Immature natural killer cell (primary cell): ENCODE measurements at places on chromosomes 2 and 18.
A peak's percentile ranks its signal among the peaks of the same experiment; 100 is the strongest.

- DNase-seq, result no peak
Measured at GRCh38 chr2:150653351-150653750, 165.9 kb upstream of the RND3 start.

DNA sequence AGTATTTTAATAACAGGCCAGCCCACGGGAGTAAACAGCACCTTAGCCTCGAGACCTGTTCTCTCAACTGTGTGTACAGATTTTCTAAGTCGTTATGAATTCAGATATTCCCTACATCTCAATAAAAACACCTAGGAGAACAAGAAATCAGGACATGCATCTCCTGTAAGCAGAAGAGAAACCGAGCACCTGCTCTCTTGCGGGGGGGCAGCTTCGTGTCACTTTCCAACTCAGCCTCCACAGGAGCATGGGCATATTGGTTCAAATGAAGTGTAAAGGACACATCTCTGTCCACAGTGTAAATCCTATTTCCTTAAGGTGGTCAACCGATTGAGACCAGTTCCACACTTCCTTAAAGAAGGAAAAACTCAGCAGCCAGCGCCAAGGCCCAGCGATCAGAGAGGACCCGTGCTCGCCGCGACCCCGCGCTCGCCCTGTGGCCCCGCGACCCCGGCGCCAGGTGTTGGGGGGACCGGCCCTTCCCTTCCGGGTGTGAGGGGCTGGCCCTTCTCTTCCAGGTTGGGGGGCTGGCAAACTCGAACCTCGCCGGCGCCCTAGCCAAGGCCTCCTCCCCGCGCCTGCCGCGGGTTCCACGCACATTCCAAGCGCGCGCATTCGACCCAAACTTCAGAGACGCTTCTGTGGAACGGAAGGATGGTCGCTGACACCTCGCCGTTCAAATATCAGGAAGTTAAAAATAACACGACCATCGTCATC, 652 bp downstream of the SH3YL1 start:
- DNase-seq, result no peak

DNA sequence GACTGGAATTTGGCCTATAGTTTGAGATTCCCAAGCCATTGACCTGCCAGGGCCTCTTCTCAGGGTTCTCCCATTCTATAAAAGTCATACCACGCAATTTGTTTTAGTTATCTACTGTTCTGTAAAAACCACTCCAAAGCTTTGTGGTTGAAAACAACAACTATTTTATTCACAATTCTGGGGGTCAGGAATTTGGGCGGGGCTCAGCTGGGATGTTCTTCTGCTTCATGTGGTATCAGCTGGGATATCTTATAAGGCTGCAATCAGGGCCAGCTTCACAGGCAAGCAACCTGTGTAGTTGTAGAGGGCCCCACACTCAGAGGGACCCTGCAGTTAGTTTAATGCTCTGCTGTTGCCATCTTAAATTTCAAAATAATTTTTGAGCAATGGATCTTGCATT, 16.4 kb upstream of the NOTO start:
- no peak for DNase-seq

DNA sequence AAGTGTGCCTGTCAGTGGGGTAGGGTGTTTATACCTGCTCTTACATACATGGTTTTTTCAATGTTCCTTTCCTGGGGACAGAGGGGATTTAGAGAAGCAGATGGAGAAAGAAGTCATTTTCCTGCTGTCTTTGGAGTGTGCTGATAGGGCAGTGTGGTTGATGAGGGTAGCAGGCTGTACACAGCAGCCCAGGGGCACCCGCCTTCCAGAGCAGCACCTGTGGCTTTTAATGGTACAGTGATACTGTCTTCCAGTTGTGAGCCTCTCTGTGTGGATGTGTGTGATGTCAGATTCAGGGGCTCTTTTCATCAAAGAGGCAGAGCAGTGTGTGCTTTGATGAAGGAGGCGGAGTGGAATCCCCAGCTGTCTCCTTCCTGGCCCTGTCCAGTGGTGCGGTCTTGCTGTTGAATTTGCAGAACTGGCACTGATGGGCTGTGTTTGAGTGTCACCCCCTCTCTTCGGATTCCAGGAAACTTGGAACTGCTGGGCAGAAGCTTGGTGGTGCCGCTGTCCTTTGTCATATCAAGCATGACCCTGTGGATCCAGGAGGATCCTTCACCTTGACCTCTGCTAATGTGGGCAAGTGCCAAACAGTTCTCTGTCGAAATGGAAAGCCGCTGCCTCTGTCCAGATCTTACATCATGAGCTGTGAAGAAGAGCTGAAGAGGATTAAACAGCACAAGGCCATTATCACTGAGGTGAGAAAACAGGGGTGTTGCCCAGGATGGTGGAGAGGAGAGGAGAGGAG, 259.8 kb downstream of the PHLPP1 start:
- no peak for DNase-seq

DNA sequence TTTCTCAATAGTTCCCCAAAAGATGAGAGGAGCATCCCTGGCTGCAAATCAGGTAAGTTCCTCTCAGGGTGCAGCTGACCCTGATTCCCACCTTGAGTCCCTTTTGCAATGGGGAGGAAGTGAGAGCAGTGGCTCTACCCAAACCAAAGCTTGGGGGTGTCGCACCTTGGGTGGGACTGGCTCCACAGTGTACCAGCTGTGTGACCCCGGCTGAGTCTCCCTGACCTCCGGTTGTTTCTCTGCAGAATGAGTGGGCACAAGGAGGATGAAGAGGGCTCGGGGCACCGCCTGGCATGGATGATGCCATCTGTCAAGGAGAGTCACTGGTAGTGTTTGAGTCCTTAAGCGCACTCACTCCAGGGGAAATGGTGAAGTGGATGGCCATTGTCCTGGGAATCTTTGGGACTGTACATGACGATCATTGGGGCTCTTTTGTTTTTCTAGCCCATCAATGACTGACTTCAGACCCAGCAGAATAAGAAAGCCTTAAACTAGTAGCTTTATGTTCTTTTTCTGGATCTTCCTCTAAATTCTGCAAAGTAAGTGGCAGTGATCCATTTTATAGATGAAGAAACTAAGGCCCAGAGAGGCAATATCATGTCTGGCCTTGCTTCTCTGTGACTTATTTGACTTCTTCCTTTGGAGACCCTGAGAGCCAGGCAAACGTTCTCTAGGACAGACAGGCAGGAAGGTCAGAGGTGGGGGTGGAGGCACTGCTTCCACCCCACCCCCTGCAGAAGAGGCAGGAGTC, 106.3 kb upstream of the ST3GAL5 start:
- no peak for DNase-seq

GRCh38 chr2:65299246-65299645, 71.6 kb downstream of the ACTR2 start:
- DNase-seq, result peak; percentile 50

- no peak for DNase-seq
Measured at GRCh38 chr2:159855143-159855542, 57.1 kb upstream of the CD302 start.

DNA sequence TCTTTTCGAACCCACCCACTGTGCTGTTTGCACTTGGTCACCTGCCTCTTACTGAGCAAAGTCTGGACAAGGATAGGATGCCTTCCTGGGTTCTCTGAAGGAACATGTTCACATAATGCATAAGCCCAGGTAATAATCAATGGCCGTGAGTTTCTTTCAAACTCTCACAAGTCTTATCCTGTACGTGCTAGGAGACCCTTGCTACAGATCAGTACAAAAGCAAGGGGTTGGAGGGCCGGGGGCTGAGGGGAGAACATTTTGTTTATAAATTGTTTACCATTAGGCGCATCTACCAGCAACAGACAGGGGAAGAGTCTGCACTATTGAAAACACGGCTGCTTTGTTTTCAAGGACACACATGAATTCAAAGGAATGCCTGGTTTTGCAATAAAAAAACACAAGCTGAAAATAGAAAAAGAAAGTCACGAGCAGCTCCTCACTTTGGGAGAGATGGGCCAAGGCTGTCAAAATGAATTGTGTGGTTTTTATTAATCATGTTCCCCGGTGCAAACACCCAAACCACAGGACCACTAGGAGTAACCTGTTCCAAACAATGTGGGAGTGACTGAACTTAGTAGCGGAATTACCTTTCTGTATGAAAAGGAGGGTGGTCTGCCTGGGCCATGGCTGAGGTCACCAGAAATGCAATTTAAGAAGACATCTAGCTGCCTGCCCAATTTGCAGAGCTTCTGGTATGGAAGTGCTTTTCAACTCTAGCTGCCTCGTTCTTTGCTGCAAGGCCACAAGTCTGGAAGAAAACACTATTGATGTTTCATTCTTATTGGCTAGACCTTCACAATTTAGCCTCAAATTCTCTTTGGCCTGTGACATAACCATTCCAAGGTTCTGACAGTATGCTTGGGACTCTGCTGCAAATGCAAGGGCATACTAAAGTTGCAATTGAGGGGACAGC, 73.5 kb downstream of the CCBE1 start:
- DNase-seq, result no peak

DNA sequence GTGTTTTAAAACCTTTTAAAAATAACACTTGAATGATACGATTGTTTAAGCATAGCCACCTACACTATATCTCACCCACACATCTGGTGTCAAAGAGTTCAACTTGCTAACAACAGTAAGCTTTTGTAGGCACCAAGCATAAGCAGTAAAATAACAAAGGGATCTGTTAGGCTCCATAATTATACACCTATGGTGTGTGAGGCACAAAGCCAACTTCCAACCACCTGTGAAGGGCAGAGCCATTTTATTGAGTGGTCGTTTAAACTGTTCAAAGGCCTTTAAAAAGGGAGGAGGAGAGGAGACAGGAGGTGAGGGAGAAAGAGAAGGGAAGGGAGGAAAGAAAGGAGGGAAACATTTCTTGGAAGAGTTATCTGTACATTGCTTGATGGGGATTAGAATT, 27.9 kb downstream of the NEMP2 start:
- no peak for DNase-seq

GRCh38 chr2:156892467-156893281, 364.8 kb upstream of the GALNT5 start:
- no peak for DNase-seq

- DNase-seq, result no peak
Measured at GRCh38 chr2:217331523-217332416, 471.9 kb upstream of the TNP1 start.

DNA sequence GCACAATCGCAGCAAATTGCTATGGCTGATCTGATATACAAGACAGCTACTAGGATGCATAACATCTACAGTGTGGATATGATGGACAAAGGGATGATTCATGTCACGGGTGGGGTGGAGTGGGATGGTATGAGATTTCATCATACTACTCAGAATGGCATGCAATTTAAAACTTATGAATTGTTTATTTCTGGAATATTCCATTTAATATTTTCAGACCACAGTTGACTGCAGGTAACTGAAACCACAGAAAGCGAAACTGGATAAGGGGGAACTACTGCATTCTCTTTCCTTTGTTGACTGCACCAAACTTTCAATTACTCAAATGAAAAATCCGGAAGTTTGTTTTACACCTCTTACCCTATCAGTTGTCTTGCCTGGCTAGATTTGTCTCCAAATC, 94.4 kb upstream of the NEUROD1 start:
- no peak for DNase-seq

GRCh38 chr2:220152281-220152935, 525.0 kb downstream of the SLC4A3 start:
- DNase-seq, result no peak

- no peak for DNase-seq
Measured at GRCh38 chr2:22628221-22628620, 756.8 kb upstream of the KLHL29 start.

DNA sequence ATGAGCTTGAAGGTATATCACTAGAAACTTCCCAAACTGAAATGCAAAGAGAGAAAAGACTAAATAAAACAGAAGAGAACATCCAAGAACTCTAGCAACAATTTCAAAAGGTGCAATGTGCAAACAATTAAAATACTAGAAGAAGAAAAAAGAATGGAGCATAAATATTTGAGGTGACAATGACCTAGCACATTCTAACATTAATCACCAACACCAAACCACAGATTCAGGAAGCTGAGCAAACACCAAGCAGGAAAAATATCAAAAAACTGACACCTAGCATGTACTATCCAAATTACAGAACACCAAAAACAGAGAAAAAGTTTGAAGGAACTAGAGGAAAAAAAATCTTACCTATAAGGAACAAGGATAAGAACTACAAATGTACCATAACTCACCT, 460.8 kb downstream of the IRS1 start:
- DNase-seq, result no peak

- DNase-seq, result no peak
Measured at GRCh38 chr2:160061944-160062291, 497 bp downstream of the PLA2R1 start.

DNA sequence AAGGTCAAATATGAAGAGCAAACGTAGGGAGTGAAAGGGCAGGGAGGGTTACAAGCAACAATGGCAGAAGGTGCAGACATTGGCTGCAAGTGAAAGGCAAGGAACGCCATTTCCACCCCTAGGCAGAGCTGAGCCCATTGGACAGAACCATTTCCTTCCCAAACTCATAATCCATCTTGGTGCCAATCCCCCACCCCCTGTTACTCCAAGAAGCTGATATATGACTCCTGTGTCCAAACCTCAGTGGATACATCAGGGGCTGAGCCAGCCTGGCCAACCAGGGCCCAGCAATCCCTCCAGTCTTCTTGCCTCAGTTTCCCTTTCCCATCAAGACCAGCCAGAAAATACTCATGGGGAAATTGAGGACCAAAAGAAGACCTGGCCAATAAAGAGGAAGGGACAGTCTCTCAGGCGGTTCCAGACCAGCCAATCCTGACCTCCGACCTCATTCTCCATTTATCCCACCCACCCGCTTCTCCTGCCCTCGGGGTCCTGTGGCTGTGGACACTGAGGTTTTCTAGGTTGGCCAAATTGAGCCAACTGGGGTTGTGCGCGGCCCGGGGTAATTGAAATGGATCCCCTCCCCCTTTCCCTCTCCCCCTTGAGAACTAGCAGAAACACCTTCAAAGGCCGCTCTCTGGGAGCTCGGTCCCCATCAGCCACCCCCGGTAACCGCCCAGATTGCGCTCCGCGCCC, 24.8 kb downstream of the TNS1 start:
- DNase-seq, result no peak

- DNase-seq, result no peak
Measured at GRCh38 chr2:98560256-98560771, 48.0 kb downstream of the COA5 start.

DNA sequence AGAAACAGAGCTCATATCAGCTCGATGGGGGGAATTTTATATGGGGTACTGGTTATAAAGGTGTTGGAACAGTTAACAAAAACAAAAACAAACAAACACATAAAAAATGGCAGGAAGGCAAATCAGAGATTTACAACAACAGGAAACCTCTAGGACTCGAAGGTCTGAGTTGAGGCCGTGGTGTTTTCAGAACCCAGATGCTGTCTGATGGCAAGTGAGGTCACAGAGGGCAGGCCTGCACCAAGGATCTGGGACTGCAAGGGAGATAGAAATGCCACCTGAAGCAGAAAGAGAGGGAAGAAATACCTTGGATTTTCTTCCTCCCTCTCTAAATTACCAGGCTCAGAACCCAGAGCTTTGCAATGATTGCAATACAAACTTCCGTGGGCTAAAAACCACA, 429.5 kb downstream of the ZNF521 start:
- DNase-seq, result no peak
